ENCODE measurements at places on chromosomes 6 and 20.

DNA sequence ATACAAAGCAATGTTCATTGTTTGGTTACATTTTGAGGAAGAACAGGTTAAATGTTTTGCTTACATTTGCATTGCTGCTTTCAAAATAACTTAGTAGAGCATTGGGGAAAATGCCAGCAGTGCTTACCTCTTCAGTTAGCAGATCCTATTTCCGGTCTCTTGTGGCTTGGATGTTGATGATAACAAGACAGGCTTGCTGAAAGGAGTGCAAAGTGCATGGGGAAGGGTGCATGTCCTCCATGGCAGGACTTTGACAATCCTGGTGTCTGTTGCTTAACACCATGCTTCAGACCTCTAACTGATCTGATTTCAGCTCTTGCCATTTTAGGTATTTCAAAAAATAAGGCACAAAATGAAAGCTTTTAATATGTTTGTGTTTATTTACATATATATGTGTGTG is 21.1 kb downstream of the TPD52L1 start:
- no peak for DNase-seq

- DNase-seq = no peak
Observed at GRCh38 chr6:106466211-106466610, 105.7 kb downstream of the CRYBG1 start.

DNA sequence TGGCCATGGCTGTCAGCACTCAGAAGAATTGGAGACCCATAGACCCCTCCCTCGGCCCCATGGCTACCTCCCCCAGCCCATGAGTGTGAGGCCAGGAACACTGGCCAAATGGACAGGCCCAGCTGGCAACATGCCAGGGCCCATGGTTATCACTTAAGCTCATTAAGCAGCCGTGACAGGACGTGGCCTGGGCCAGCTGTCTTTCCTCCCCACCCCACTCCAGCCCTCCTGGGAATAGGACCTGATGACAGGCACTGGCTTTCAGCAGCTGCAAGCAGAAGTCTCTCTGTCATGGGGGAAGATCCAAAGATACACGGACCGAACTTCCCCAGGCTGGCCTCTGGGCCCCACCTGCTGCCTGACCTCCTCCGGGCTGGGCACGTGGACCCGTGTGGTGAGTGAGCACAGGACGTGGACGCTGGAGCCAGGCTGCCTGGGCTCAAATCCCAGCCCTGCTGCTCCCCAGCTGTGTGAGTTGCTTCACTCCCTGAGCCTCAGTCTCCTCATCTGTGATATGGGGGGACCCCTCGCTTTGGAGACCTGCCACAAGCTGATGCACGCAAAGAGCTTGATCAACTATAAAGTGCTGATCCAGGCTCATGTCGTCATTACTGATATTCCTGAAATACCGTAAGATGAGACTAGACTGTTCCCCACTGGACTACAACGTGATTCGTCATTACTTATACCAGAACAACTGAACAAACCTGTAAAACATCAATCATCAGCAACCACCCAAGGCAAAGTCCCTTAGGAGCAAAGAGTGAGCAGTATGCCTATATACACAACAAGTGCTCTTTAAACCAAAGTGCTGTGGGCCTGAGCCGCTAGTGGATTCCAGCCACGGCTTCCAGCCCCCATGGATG is 22.0 kb upstream of the VSTM2L start:
- DNase-seq = no peak

- DNase-seq = no peak
Observed at GRCh38 chr6:38404355-38404754, 235.4 kb downstream of the BTBD9 start.

- DNase-seq = no peak
Observed at GRCh38 chr6:137235686-137236085, 16.5 kb upstream of the IFNGR1 start.

Measured in activated CD4-positive, alpha-beta T cell treated with anti-CD3 and anti-CD28 coated beads, Interleukin-2, amount 50 U/mL, for 1 hour (primary cell).